ENCODE measurements at places on chromosomes 3 and 15.

GRCh38 chr3:170585937-170586310, at the start of gene SLC7A14:
Gene SLC7A14, minus strand, starts transcription at chr3:170586075. Its CDS starts 59,139 bp downstream, at chr3:170526936.
- DNase-seq = no peak

GRCh38 chr15:88049506-88049905, 207.0 kb downstream of the NTRK3 start:
- no peak for DNase-seq

GRCh38 chr3:124814620-124815421, 72.3 kb downstream of the ITGB5 start:
- DNase-seq = no peak

DNA sequence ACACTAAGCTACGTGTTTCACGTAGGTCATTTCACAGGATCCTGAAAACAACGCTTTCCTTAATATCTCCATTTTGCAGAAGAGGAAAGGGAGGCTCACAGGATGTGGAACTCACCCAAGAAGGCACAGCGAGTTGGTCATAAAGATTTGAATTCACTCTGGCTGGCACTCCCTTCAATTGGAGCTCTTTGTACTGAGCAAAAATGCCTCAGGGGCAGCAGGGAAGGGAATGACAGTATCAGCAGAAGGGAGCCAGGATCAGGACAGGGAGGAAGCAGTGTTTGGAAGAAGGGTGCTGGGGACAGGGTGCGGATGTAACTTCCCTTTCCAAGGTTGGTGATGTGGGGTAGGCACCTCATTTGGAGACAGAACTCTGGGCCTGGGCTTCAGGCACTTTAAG, 1.1 kb upstream of the ST6GAL1 start:
- no peak for DNase-seq

GRCh38 chr15:33124279-33124678, 70.2 kb downstream of the FMN1 start:
- DNase-seq = no peak

DNA sequence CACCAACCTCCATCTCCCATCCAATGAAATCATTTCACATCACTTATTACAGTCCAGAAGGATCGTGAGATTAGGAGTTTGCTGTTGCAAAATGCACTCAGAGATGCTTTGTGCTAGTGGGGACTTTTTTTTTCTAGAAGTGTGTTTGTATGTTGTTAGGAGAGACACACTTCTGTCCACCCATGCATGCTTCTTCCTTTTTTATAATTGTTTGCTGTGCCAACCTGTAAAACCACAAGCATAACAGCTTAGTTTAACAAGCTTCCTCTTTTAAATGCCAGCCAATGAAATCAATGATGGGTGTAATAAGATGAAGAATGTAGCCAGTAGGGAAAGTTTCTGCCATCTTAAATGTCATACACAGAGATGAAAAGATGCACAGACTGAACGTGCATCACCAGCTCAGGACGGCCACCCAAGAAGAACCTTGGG, 305.6 kb upstream of the STT3B start:
- no peak for DNase-seq

DNA sequence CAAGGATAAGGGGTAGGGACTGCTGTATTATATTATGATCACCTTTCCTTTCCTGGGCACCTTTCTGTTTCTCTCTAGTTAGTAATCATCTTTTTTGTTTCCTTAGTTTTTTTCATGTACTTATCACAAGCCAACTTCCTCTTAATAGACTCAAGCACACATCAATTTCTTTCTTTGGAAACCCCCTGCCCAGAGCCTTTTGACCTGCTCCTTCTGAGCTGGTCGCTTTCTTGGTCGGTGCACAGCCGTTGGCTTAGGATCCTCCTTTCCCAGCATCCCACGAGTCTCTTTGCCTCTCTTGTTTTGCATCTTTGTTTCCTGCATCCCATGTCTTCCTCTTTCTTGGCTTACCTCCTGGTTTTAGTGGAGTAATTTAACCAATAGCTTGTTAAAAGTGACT, 26.9 kb downstream of the GASK1A start:
- DNase-seq = no peak

GRCh38 chr3:29802057-29802456, 521.2 kb downstream of the RBMS3 start:
- DNase-seq = no peak

GRCh38 chr3:11618904-11619303, 24.8 kb downstream of the VGLL4 start:
- DNase-seq = no peak

DNA sequence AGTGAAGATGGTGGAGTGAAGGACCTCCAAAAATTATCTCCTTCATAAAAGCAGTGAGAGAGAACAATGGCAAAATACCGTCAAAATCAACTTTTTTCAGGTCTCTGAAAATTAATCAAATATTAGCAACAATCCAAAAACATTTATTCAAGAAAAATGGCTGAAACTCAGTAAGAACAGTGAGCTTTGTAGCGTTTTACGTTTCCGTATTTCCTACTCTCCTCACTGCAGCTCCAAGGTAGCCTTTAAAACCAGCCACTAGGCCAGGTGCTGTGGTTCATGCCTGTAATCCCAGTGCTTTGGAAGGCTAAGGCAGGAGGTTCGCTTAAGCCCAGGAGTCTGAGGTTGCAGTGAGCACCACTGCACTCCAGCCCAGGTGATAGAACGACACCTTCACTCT, 38.5 kb downstream of the ATP10A start:
- no peak for DNase-seq

GRCh38 chr3:52005571-52005986, 9.9 kb upstream of the RPL29 start:
- DNase-seq = no peak

GRCh38 chr15:88976656-88977055, 63.5 kb upstream of the MFGE8 start:
- DNase-seq = no peak

DNA sequence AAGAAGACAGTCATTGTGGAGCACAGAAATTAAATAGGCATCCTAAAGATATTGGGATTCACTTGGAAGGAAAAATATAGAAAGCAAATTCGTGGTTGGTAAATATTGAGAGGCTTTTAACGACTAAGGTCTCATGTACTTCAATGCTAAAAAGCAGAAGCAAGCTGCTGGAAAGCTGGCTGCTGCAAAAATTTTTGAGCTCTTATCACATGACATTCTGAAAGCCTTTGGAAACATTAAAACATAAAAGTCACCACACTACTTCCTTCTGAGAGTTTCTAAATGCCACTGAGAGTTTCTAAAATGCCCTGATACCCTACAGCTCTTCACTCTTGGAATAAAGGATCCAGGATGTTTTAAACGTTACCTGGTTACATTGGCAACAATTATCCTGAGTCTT, 39.0 kb upstream of the CBLB start:
- no peak for DNase-seq

DNA sequence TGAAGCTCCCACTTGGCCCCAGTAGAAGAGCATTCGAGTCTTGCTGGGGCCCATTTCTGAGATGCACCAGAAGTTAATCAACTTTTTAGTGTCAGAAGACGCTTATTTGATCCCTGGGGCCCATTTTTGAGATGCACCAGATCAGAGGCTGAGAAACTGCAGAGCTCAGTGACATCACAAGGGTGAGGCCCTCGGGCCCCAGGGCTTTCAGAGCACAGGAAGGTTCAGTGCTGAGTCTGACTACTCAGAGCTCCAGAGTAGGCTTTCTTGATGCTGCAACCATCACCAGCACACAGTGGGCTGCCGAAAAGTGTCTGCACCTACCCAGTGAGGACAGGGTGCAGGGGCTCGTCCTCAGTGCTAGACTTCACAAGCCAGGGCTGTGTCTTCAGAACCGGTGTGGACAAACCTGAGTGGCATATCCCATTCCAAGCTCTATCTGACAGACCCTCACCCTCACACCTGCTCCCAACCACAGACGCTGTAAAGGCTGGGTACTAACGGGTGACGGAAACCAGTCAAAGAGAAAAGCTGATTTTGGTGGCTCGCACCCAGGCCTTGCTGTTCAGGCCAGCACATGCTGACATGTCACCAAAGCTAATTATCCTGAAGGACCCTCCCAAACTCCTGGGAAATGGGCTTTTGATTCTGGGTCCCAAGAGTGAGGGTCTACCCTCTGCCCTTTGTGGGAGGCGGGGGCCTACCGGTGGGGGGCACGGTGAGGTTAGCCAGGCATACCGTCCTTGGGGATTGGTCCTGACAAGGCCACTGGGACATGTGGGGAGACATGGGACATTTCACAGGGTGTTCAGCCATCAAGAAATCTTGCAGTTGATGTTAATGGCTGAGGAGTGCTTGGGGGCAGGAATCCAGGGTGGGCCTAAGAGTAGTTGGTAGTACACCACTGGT, 83.0 kb downstream of the PDCD6IP start:
- no peak for DNase-seq

DNA sequence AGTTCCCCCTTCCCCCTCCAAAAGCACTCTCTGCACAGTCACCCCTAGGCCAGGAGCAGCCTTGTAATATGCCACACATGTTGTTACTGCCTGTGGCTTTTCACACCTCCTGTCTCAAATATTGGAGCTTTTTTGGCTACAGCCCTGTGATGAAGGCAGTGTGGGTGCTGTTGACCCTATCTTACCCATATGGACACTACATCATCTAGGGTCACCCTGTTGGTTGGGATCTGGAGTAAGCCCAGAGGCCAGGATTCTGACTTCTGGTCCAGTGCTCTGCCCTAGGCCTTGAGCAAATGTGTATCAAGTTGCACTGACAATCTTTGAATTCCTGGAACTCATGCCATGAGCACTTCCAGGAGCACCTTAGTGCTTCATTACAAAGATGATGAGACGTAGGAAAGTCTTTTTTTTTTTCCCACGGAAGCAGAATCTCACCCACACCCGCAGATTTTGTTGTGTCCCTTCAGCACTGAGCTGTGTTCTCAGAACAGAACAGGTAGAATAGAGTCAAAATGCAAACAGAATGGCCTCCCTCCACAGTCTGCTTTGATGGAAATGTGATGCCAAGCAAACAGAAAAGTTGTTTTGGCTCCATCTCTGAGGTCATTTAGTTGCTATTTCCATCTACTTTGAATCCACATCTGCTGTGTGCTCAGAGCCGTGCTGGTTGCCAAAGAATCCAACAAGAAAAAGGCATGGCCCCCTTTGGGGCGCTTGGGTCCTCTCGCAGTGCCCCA, 49.6 kb downstream of the SMAD3 start:
- no peak for DNase-seq

DNA sequence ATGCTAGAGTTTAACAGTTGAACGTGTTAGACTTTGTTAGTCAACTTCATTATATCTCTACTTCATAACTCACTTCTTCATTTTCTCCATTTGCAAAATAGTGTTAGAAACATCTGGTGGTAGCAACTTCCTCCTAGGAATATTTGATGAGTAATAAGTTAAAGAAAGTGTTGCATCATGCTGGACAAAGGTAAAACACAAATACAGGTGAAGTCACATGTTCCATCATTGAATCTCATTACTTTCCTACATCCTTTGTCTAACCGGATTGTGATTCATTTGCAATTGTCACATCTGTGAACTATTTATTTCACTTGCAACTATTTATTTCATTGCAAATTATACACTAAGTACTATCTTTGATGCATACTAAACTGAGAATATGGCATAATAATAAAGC, 186.5 kb downstream of the TUSC7 start:
- DNase-seq = no peak

- no peak for DNase-seq
Observed at GRCh38 chr15:97837896-97838295, 122.6 kb upstream of the ARRDC4 start.

- no peak for DNase-seq
Observed at GRCh38 chr3:9036404-9037131, 73.3 kb upstream of the RAD18 start.

DNA sequence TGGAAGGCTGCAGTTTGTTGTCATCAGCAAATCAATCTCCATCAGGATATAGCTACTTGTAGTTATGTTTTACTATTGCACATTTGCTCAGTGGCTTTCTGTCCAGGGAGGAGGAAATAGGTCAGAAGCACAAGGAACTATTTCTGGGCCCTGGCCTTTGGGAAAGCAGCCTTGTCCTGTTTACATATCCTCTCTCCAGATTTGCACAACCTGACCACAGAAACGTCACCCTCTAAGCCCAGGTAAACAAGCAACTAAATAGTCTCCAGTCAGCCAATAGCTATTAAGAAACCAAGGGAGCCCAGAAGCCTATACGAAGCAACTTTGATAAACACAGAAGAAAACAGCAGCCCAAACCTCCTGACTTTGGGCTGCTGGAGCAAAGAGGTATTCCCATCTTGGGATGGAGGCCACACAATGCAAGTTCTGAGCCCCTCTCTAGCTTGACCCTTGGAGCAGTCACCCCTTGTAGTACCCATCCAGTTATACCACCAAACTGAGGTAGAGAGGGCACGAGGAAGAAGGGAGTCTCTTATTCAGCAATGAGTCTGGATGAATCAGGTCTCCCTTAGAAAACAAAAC, 2.3 kb upstream of the FEM1B start:
- no peak for DNase-seq
